T1000 (cell line): ENCODE measurements at places on chromosomes 5 and 9.
A peak's percentile ranks its signal among the peaks of the same experiment; 100 is the strongest.

DNA sequence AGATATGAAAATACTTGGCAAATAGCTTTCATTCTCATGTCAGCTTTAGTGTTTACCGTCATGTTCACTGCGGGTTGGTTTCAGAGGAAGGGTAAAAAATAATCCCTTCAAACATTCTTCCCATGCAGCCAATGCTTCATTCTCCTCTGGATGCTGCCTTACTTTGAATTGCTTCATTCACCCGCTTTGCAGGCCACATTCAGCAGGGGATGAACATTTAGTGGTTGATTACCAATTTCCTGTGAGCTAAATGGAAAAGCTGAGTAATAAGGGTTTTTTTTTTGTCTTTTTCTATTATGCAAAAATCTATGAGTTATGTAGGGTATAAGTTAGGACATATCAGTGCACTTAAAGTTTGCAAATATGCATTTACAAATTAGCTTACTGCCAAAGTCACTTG, 96.3 kb upstream of the MEF2C start:
- no peak for DNase-seq

GRCh38 chr9:21779397-21779796, 23.0 kb upstream of the MTAP start:
- DNase-seq, result no peak

- no peak for DNase-seq
These were observed 724 bp downstream of the MACROH2A1 start for GRCh38 chr5:135398160-135398854.

DNA sequence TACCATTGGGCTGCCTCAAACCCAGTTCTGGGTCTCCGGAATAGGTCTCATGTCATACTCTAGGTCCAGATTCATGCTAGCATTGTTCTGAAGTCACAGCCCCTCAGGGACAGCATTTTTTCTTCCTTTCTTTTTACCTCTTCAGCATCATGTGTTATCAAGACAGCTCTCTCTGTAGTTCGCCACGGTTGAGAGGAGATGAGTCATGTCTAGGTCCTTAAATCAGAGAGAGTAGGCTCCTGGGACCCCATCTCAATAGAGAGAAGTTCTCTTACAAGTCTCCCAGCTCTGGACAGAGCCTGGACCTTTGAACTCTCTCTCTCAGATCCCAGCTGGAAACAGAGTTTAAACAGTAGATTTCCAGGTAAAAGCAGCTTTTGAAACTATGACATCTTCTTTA, 332.4 kb upstream of the CD180 start:
- no peak for DNase-seq

DNA sequence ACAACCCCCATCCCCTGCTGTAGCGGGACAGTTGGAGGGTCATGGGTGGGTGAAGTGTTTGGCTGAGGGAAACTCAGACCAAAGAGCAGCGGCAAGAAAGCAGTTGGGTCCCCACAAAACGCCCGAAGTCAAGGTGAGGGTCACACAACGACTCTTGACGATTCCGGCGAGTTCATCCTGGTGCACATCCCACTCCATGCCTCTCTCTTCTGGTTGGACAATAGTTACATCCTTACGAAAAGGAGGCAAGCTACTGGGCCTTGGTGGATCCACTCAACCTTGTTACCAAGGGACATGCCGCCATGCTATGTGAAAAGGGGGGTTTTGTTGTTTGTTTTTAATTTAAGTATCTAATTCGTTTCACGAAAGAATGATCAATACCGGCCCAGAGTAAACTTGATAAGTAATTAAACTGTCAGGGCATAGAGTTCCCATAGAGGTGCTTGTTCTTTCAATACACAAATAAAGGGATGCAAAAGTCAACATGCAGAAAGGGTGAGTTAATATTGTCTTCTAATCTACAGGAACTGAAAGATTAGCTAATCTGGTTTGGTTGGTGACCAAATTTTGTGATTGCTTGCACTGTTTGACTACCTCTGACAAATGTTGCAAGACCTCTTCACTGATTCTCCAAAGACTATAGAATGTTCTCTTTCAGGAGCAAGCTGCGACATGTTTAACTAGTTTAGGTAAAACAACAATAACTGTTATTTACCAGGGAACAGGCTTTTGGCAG, 732 bp upstream of the SMIM15 start:
- peak; percentile 7 for DNase-seq

DNA sequence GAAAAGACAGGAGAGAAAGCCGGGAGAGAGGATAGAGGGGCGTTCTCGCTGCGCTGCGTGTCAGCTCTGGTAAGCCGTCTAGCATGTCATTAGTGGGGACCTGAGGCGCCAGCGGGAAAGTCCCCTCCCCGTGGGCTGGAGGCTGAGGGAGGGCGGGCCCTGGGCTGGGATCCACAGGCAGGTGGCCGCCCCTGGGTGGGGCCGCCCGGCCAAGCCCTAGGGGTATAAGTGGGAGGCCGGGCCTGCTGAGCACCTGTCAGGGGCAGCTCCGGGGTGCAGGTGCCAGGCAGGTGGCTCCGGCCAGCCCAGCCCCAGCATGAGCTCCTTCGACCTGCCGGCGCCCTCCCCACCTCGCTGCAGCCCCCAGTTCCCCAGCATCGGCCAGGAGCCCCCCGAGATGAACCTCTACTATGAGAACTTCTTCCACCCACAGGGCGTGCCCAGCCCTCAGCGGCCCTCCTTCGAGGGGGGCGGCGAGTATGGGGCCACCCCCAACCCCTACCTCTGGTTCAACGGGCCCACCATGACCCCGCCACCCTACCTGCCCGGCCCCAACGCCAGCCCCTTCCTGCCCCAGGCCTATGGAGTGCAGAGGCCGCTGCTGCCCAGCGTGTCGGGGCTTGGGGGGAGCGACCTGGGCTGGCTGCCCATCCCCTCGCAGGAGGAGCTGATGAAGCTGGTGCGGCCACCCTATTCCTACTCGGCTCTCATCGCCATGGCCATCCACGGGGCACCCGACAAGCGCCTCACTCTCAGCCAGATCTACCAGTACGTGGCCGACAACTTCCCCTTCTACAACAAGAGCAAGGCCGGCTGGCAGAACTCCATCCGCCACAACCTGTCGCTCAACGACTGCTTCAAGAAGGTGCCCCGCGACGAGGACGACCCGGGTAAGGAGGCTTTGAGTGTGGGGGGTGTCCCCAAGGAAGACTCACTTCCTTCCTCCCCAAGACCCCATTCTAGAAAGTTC, at the start of gene FOXI1:
FOXI1 (plus strand) TSS at position 256 of the 970 bp plus-strand sequence; CDS start at position 317, 61 bp downstream.
- no peak for DNase-seq

- no peak for DNase-seq
These were observed 26.1 kb upstream of the ANXA2R start for GRCh38 chr5:43065948-43066798.

DNA sequence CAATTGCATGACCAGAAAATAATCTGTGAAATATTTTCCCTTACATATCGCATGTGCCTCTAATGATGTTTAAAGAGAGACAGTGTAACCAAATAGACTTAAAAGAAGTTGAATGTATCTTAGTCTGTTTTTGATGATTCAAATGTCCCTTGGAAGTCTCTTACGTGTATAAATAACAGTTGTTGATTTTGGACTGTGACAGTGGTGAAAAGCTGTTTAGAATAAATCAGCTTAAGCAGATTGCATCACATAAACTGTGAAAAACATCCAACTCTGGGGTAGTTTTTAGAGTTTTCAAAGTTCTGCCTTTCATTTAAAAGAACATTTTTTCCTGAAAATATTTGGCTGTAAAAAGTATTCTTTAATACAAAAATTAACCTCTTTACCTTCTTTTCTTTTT, 301.1 kb downstream of the PRR16 start:
- no peak for DNase-seq

DNA sequence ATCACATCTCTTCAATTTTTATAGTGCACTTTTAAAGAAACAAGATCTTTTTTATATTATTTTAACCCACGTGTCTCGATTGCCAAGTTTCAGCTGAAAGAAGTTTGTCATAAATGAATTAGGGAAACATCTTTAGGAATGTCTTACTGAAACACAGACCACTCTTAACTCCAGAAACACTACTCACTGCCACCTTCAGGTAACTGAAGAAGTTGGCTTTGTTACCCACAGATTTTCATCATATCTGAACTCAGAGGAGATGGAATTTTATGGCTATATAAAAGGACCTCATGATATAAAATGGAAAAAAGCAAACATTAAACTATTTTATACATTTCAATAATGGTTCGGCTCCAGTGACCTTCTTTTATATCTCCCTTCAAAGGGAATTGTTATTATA, 158.0 kb downstream of the SEMA5A start:
- DNase-seq, result no peak

- DNase-seq, result no peak
These were observed 28.2 kb downstream of the CATSPER3 start for GRCh38 chr5:134995850-134996402.

- no peak for DNase-seq
These were observed 139.5 kb upstream of the DMRTA1 start for GRCh38 chr9:22307013-22307711.

GRCh38 chr9:96383165-96383942, at the start of gene SLC35D2:
SLC35D2 (minus strand) TSS chr9:96383711; CDS start chr9:96383634, 77 bp downstream.
- peak; percentile 54 for DNase-seq

- no peak for DNase-seq
These were observed 233.9 kb upstream of the RPS23 start for GRCh38 chr5:82512025-82512424.

- DNase-seq, result no peak
These were observed 54.2 kb upstream of the NOTCH1 start for GRCh38 chr9:136599811-136600660.

DNA sequence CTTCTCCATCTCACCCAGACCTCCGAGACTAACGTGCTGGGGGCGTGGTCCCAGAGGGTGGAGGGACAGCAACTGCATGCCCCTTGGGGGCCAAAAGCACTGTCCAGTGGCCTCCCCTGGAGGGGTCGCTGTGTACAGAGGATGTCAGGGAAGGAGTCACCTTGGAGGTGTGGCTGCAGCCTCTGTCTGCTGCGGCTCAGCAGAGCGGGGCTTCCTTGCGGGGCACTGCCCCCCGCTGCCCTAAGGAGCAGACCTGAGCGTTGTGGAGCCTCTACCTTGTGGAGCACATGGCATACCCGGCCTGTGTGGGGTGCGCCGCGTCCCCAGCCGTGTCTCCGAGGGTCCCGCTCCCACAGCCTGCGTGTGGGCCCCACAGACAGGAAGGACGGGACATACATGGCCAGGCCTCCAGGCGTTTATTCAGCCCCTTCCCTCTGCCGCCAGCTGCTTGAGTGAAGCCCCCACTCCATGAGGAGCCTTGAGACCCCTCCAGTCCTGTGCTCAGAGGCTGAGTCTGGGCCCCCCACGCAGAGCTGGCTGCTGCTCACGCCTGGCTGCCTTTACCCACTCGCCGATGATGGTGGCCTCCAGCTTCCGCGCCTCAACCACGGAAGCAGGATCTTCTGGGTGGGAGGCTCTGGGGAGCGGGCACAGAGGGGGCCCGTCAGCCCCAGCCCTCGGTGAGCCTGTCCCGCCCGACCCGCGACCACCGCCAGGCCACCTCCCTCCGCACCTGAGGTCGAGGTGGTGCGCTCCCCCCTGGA, 4.2 kb downstream of the DPP7 start:
- DNase-seq, result no peak

DNA sequence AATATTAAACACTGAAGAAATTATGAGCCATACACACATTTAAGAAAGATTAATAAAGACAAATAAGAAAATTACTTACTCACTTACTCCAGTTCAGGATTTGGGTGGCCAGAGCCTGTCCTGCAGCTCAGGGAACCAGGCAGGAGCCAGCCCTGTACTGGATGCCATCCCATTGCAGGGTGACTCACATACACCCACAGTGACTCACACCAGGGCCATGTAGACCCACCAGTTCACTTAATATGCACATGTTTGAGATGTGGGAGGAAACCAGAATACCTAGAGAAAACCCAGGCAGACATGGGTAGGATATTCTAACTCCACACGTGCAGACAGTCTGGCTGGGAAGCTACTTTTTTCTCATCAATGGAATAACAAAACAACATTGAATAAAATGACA, 49.6 kb upstream of the ADRB2 start:
- peak; percentile 41 for DNase-seq

DNA sequence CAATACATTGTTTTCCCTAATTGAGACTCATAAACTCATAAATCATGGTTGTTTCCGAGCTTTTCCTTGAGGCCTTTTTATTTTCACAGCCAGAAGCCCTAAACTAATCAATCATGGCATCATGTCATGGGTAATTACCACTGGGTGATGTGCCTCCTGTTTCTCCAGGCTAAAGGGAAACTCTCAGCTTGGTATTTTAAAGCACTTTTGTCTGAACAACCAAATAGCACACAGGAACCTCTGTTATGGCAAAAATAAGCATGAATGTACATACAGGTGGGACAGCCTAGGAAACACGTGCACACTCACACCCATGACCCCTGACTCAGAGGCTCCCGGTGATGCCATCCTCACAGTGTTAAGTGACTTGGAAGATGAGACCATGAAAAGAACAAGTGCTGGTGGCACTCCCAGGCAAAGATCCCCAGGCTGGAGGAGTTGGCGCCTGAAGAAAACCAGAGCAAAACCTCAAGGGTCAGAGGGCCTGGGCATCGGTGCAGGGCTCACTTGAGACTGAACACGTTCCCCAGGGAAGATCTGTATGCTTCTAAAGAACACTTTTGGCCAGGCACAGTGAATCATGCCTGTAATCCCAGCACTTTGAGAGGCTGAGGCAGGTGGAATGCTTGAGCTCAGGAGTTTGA, 154.3 kb downstream of the ROR2 start:
- no peak for DNase-seq

- no peak for DNase-seq
These were observed 17.5 kb upstream of the OR13C9 start for GRCh38 chr9:104635456-104635855.

DNA sequence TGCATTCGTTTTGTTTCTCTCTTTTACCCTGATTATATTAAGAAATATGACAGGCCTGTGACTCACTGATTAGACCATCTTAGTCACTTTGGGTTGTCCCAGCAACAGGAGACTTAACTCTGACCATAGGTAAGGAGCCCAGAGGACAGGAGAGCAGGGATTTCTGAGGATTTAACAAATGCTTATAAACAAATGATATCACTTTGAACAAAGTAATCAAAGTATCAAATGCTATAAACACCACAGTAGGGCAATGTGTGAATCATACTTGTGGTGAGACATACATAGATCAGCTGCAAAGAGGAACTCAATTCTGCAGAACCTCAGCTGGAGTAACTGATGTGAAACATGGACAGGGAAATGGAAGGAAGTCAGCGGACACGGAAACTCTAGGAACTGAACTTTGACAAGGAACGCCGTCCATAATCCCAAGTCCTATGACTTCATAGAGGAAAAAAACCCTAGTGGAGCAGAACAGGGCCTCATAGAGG, 190.6 kb upstream of the MSX2 start:
- peak; percentile 23 for DNase-seq

- no peak for DNase-seq
These were observed 219.1 kb downstream of the NDUFS4 start for GRCh38 chr5:53779541-53779981.

GRCh38 chr9:7509576-7510145, 289.9 kb downstream of the DMAC1 start:
- DNase-seq, result no peak

- DNase-seq, result no peak
These were observed 77.9 kb upstream of the RPS23 start for GRCh38 chr5:82356021-82356420.

GRCh38 chr5:83718195-83718825, 2.3 kb downstream of the HAPLN1 start:
- DNase-seq, result no peak

DNA sequence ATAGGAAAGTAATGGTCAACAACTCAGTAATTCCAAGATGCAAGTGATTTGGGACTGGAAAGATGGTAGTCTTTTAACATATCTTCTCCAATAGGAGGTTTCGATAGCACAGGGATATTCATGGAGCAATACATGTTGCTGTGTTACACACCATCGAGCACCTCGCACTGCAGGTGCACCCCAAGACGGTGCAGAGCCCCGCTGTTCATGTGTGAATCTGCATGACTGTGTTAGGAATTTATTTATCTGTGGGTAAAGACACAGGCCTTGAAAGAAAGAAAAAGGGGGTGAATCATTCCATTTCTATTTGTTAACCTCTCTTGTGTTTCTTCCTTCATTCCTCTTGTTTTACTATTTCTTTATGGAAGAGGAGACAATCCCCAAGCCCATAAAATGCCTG, 217.1 kb downstream of the EBF1 start:
- DNase-seq, result no peak
